ENCODE measurements at places on chromosomes 11 and 22.

- no peak for DNase-seq
Measured at GRCh38 chr11:6538456-6538855, 41.4 kb downstream of the DNHD1 start.

DNA sequence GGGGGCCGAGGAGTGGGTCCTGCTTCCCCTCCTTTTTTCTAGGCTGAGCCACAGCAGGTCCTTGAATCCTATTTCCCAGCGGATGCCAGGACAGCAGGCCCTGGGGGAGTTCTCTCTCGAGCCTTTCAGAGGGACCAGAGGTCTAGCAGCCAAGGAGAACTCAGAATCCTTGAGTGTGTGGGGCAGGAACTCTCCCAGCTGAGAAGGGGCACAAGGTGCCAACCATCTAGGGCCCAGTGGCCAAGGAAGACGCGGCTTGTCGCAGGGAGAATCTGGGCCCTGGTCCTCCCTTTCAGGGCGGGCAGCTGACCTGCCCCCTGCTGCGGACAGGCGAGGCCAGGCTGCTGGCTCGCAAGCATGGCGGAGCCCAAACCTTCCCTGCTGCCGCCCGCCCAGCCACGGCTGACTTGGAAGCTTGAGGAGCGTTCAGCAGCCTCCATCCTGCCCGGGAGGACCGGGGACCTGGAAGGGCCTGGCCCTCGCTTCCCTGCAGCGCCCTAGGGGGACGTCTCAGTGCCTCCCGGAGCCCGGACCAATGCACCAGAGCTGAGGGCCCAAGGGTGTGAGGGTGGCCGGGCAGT is 972 bp upstream of the TSSC4 start:
- peak; percentile 14 for DNase-seq

DNA sequence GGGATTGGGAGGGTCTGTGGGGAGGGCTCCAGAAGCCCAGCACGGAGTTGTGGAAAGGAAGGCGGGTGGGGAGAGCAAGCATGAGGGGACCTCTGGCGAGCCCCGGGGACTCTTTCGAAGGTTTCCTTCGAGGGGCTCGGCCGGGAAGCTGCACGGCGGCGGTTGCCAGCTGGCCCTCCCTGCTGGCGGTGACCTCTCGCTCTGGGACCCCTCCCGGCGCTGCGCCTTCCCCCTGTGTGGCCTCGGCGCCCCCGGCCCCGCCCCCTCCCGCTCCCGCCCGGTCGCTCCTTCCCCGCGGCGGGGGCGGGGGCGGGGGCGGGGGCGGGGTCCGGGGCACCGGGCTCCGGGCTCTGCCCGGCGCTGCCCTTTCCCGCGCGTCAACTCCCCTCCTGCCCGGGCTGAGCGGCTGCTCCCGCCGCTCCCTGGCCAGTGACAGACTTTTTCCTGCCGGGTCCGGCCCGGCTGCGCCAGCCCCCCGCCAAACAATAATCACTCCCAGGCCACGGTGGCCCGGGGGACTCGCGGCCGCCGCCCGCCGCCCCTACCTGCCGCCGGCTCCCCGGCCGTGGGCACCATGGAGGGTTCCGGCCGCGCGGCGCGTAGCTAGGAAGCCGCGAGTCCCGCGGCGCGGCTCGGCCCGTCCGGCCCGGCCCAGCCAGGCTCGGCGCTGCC is 941 bp downstream of the CLCF1 start:
- no peak for DNase-seq

DNA sequence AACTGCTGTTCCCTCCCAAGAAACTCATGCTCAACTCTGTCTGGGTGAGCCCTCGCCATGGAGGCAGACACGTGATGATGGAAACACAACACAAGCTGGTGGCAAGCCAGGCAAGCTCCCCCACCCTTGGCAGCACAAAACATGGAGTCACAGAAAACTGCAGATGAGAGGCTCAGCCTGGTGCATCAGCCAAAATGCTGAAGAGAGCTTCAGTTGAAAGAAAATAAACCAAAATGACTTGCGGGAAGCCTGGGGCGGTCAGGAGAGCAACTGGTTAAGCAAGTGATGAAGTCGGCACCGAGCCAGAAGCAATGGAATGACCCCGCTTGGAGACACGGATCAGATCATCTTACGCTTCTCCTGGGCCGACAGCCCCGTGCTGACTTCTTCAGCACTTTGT is 68.3 kb downstream of the C11orf58 start:
- DNase-seq: peak; percentile 47

- DNase-seq: no peak
Measured at GRCh38 chr11:45543808-45544422, 121.5 kb downstream of the CHST1 start.

DNA sequence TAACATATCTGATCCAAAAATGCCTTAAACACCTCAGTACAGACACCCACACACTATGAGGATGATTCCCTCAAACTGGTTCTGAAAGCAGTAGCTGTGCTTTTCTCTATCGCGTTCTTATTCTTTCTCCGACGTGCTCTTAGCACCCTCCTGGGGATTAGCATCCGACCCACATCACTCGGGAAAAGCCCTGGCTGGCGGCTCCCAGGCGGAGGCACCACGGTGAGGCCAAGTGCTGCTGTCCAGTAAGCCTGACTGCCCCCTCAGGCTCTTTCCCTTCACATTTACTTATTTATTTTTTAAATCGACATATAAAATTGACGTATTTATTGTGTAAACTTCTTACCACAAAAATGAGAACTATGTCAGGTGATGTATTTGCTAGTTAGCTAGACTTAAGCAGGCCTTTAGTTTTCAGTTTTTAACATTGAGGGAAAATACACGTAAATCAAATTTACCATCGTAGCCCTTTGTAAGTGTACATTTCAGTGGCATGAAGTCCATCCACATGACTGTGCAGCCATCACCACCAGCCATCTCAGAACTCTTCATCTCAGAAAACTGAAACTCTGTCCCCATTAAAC is 19.2 kb downstream of the TBX1 start:
- DNase-seq: no peak

DNA sequence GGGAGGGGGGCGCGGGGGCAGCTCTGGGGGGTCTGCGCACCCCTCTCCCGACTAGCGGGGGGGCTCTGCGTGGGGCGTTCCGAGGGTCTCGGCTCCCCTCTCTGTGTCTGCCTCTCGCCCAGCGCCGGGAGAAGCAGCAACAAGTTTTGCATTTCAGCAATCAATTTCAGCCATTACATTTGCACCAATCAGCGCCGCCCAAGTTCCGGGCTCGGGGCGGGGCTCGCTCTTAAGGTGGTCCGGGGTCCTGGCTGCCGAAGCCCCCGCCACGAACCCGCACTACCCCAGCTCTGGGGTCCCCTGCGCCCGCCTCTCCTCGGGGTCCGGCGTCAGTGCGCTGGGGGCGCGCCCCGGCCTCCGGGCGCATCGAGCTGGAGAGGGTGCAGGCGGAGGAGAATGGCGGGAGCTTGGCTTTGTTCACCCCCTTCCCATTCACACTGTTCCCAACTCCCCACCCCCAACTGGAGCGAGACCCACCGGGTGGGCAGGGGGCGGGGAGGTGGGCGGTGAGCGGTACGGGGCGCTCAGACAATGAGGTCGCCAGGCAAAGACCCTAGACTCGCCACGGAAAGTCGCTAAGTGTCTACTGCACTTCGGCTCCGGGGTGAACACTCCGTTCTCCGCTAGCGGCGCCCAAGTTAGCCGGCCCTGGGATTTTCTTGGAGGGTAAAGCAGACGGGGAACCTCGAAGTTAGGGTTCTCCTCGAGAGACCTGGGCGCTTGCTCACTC is at the start of gene MN1:
Gene MN1 (minus strand): TSS at position 141 of the 730 bp plus-strand sequence. CDS start 1,213 bp downstream, outside the sequence.
- DNase-seq: no peak

DNA sequence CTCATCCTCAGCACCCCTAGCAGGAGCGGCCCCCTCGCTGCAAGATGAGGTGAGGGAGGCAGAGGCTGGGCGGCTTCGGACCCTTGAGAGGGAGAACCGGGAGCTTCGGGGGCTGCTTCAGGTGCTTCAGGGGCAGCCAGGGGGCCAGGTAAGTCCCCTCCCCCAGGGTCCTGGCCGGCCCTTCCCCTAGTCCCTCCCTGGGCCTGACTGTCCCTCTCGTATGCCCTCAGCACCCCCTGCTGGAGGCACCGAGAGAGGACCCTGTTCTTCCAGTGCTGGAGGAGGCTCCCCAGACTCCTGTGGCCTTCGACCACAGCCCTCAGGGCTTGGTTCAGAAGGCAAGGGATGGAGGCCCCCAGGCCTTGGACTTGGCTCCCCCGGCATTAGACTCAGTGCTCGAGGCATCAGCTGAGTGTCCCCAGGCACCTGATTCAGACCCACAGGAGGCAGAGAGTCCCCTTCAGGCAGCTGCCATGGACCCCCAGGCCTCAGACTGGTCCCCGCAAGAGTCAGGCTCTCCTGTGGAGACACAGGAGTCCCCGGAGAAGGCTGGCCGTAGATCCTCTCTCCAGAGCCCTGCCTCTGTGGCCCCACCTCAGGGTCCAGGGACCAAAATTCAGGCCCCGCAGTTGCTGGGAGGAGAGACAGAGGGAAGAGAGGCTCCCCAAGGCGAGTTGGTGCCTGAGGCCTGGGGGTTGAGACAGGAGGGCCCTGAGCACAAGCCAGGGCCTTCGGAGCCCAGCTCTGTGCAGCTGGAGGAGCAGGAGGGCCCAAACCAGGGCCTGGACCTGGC is 4.0 kb downstream of the CCDC88B start:
- no peak for DNase-seq

GRCh38 chr11:95241681-95242081 is 10.7 kb upstream of the SESN3 start:
- DNase-seq: peak; percentile 3

DNA sequence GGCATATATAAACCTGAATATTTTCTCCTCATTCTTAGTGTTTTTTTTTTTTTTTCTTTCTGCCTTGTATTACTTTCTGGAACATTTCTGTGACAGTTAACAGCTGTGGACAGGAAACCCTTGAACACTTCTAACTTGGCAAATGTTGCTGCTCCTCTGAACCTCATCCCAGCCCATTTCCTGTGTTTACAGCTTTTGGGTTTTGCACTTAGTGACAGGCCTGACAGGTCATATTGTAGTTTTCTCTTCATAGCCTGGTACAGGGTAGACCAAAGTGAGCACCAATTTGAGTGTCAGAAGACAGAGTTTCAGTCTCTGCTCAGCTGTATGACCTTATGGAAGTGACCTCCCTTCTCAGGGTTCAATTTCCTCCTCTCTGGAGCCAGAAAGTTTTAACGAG is 91.6 kb downstream of the STIM1 start:
- peak; percentile 62 for DNase-seq

DNA sequence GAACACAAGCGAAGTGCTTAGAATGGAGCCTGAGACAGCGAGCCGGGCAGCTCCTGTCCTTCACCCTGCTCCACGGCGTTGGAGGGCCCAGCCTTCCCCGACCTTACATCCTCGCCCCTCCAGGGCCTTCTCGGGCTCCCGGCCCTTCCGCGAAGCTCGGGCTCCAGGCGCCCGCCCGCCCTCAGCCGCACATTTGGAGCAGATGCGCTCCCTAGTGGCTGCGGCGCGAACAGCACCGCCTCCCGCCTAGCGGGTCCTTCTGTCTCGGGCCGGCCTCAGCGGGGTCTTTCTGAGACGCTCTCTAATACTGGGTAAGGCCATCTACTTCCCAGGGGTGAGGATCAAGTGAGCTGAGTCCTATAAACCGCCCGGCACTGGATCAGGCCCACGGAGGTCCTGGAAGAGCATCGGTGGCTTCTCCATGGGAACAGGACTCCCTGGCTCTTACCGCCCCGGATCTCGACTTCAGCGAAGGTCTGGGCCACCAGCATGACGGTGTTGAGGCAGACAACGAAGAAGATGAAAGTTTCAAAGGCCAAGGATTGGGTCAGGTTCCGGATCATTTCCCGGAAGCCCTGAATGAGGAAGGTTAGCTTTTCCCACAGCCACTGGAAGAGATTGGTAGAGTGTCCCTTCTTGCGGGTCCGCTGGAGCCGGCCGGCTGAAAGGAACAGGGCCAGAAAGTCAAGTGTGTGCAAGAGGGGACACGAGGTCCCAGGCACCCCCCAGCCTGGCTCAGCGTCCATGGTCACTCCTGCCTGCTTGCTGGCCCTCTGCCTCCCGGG is 3.7 kb downstream of the CATSPER1 start:
- DNase-seq: no peak

- no peak for DNase-seq
Measured at GRCh38 chr11:101334581-101334980, 205.0 kb upstream of the PGR start.

- DNase-seq: no peak
Measured at GRCh38 chr22:36872866-36873498, 12.2 kb downstream of the NCF4 start.

GRCh38 chr11:2374456-2375201 is 2.5 kb upstream of the CD81 start:
- DNase-seq: no peak

- DNase-seq: no peak
Measured at GRCh38 chr11:65770951-65771567, 9.7 kb downstream of the AP5B1 start.

DNA sequence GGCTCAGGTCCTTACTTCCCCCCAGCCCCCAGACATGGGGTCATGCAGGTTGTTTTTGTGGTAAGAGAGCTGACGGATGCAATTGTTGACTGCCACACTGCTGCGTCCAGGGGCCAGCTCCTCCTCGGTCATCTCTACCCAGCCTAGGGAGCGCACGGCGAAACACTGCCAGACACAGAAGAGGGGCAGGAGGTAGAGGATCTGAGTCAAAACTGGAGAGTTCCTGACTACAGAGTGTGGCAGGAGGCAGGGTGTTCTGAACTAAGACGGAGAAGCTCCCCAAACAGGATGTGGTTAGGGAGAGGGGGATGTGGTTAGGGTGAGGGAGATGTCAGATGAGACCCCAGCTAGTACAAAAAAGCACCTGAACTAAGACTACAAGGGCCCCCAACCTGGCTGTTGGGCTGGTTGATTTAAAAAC is 12.3 kb downstream of the SMPD1 start:
- DNase-seq: no peak

DNA sequence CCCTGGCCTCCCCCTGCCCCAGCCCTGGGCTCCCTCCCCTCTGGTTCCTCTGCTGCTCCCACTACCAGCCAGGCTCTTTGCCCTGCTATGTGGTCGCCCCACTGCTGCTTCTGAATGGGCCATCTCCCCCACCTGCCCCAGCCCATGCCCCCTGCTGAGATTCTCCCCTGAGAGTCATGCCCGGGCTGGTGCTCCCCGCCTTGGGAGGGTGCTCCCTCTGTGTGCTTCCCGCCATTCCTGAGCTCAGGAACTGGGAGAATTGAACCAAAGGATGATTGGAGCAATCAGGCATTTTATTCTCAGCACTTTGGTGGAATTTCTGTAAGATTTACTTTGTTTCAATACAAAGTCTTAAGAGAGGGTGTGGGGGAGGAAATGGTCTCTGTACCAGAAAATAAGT is 6.8 kb downstream of the APOBEC3D start:
- no peak for DNase-seq

GRCh38 chr11:104772806-104773241 is 125.4 kb downstream of the CASP12 start:
- peak; percentile 92 for DNase-seq

DNA sequence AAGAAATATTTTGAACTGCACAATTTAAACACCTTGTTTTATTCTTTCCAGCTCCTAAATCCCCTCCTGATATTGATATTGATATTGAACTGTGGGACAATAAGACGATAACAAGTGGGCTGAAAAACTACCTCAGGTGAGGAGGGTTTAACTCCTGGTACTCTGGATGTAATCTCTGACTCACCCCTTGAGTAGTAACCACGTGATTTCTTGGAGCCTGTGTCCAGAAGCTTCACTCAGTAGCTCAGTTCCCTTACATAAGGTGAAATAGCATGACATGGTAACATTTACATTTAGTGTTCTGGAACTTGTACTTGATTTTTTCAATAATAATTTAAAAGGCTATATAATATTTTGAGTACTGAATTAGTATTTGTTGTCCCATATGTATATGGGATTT is 168.0 kb downstream of the PGR start:
- DNase-seq: no peak

- peak; percentile 92 for DNase-seq
Measured at GRCh38 chr11:130677486-130678153, 229.2 kb downstream of the ADAMTS15 start.
